Bronchial epithelial cell (primary cell): ENCODE measurements at places on chromosomes 7 and 10.

- no peak for DNase-seq
Measured at GRCh38 chr7:139118805-139119485, 9.4 kb upstream of the ZC3HAV1 start.

GRCh38 chr7:47458057-47458456 is 123.9 kb downstream of the TNS3 start:
- no peak for DNase-seq

- DNase-seq = no peak
Measured at GRCh38 chr7:2117646-2118045, 115.1 kb downstream of the MAD1L1 start.

GRCh38 chr10:11516431-11516746 is 95.1 kb downstream of the USP6NL start:
- DNase-seq = no peak

GRCh38 chr7:74501298-74501697 is 47.6 kb downstream of the GTF2IRD1 start:
- DNase-seq = no peak

DNA sequence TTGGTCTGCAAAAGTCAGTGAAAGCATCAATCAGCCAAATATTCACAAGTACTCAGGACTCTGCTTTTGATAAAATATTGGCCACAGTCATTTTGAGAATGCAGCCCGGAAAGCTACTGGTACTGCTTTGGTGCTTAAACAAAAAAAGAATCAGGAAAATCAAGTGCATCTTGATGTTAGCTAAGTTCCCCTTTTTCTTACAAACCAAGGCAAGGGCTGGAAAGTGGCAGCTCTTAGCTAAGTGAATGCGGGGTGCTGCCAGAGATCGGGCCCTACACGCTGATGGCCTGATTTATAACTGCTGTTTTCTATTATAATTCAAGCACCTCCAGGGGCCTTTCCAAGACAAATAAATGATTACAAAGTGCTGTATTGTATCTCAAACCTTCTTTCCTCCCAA is 136.8 kb upstream of the MGMT start:
- DNase-seq = no peak

DNA sequence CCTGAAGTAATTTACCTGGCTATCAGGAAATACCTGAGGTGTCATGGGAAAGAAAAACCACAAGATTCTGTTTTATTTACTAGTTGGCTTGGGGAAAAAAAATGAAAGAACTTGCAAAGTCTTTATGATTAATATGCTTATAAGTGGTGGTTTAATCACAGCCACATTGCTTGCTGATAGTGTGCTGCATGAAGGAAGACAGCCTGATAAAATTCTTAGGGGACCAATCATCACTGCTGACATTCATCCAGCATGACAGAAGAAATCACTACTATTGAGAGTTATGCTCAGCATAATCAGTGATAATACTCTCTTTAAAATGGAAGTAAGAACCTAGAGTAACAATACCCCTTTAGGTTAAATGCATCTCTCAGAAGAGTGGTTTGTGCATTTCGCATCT is 150.2 kb upstream of the LRRN3 start:
- DNase-seq = peak; percentile 13

DNA sequence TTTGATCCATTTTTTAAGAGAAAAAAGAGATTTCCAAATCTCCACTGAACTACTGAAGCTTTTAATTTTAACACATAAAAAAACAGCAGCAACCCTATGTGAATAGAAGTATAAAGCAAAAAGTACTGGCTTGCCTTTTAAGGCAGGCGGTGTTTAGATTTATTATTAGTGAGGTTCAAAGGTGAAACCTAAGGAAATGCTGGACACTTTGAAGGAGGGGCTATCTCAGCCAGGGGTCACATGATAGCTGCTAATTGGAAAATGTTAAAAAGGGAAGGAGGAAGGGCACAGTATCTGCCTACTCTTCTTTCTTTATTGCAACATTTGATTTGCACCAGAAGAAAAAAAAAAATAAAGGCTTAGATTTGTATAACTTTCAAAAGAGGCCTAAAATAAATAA is 183.8 kb downstream of the SKAP2 start:
- no peak for DNase-seq
